ENCODE measurements at places on chromosomes 7 and 10. TPM values are rescaled to one million over a fixed set of nuclear protein-coding genes. Genes with fewer than 3 reads are reported as not detected.

DNA sequence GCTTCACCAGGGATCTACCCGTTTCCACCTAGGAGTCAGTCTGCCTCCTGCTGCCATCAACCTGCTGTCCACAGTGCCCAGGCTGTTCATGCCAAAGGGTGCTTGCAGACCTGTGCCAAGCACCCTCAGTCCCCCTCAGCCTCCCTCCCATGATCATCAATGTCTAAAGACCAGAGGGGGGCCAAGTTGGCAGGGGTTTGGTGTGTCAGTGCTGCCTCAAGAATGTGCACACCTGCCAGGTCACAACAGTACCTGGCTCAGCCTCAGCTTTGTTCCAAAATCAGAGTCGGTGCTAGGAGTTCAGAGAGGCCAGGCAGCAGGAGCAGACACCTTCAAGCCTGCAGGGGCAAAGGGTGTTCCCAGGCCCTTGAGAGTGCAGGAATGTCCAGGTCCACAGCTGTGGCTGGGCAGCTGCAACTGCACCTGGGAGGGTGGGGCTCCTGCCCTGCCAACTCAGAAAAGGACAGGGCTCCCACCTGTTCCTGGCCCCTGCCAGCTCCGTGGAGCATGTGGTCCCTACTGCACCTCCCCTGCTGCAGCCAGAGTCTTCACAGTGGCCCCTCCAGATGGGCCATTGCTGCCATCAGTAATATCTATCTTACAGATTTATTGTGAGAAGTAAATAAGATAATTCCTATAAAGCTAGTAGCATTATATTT, 219.5 kb downstream of the POLR1F start:
- no peak for DNase-seq

DNA sequence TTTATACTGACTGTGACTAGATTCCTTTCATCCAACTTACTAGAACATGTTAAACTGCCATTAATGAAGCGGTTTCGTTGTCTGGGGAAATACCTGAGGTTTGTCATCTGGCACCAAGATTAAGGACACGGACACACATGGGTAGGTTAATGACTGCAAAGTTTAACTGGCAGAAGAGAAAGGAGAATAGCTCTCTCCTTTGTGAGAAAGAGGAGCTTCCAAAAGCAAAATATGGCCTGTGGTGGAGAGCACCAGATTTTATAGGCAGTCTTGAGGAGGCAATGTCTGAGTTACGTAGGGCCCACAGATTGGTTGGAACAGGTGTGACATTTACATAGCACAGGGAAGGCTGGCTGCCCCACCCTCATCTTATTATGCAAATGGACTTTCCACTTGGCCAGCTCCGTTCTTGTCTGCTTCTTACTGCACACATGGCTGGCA, 1193.0 kb upstream of the CELF2 start:
- no peak for DNase-seq

GRCh38 chr10:79055100-79055782, 13.5 kb upstream of the ZMIZ1 start:
- DNase-seq: no peak

DNA sequence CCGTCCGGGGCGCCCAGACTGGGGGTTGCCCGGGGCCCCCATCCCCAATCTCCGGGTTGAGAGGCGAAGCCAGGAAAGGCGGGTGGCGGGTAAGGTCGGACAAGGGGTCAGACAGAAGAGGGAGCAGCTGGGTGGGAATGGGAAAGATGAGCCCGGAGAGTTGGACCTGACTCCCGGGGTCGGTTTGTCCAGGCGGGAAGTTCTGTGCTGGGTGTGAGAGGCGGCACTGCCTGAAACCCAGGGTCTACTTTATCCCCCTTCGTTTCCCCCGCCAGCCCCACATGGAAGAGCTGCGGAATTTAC, 675 bp downstream of the SLC4A2 start:
- no peak for DNase-seq

DNA sequence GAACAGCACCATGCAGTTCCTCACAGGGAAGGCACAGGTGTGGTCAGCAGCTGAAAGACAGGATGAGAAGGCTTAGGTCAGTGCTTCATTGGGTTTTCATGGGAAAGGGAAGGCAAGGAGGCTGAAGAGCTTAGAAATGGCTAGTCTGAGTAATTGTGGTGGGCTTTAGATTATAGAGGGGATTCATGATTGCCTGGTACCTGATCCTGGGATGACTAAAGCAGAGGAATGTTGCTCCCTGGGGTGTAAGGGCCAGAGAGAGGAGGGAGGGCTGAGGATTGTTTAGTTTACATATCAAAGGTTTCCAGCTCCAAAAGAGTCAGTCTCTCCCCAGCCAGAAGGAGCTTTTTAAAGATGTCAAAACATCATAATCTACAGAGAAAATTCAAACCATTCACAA, 396.3 kb upstream of the POM121L12 start:
- peak; percentile 71 for DNase-seq

The PPP1R3C gene
- total RNA-seq: 3.1 TPM

The TEX47 gene
- total RNA-seq: not detected

The SMARCD3 gene
- 11.8 TPM for total RNA-seq

The CCNY gene
- 80.4 TPM for total RNA-seq

Data from HT1080 (cell line).